ENCODE measurements at places on chromosomes 11 and 22.

- no peak for DNase-seq
Measured at GRCh38 chr11:14499178-14499559, 442 bp downstream of the COPB1 start.

DNA sequence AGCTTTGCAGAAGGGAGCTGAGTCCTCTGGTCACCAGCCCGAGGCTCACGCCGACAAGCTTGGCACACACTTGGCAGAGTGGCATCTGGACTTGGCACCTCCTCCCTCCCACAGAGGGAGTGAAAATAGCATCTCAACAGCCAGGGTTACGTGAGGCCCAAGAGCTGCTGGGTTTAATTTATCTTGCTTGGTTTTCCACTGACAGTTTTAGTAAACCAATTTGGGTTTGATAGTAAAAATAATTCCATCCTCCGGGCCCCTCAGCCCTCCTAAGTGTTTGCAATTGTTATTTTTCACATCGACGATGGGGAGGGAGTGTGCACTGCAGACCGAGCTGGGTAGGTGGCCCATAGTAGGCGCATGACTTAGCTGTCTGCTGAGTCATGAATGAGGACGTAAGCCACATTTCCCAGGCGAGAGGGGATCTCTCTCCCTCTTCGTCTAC, 107.6 kb upstream of the ASPHD2 start:
- DNase-seq = no peak

- DNase-seq = no peak
Measured at GRCh38 chr11:95435628-95436353, 204.8 kb upstream of the SESN3 start.

DNA sequence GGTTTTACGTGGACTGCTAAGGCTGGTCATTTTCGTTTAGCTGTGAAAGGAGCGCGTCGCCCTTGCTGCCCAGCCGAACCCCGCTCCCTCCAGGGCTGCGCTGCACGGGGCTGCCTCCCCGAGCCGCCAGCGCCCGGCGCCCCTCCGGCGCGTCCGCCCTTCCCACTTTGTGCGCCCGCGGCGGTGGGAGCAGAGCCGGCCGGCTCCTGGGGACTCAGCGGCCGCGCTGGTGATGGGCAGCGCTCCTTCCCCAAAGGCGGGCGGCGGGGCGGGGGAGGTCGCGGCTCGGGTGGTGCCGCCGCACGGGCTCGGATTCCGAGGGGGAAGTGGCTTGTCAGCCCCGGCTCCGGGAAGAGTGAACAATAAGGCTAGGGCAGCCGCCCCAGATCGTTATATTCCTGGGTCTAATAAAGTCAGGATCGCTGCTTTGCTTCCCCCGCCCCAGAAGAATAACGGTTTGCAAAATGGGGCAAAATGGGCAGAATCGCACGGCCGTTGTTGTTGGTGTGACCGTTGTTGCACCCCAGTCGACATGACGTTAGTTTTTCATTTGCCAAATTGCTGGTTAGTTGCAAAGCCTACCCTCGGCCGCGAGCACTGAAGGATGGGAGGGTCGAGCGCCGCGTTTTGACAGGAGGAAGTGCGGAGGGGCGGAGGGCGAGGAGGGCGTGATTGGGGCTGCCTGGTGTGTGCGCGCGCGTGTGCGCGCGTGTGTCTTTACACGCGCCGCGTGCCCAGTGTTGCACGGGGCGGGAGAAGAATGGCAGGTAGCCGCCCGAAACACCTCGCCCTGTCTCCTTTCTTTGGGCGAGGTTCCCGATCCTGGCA, 745 bp downstream of the NCAM1 start:
- DNase-seq = no peak

GRCh38 chr11:1410366-1411291, 20.9 kb downstream of the BRSK2 start:
- no peak for DNase-seq

DNA sequence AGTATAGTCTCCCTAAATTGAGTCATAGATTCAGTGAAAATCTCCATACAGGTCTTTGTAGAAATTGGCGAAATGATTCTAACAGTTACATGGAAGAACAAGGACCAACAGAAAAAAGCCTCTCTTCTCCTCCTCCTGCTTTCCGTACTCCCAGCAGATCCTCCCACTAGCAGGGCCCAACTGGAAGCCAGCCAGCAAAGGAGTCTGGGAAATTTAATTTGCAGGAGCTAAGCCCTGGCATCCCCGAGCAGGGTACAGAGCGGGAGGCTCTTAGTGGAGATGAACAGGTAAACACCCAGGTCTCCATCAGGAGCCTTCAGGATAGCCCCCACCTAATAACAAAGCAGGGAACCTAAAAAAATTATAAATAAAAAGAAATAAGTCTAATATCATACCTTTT, 1473.8 kb downstream of the TBC1D22A start:
- no peak for DNase-seq

DNA sequence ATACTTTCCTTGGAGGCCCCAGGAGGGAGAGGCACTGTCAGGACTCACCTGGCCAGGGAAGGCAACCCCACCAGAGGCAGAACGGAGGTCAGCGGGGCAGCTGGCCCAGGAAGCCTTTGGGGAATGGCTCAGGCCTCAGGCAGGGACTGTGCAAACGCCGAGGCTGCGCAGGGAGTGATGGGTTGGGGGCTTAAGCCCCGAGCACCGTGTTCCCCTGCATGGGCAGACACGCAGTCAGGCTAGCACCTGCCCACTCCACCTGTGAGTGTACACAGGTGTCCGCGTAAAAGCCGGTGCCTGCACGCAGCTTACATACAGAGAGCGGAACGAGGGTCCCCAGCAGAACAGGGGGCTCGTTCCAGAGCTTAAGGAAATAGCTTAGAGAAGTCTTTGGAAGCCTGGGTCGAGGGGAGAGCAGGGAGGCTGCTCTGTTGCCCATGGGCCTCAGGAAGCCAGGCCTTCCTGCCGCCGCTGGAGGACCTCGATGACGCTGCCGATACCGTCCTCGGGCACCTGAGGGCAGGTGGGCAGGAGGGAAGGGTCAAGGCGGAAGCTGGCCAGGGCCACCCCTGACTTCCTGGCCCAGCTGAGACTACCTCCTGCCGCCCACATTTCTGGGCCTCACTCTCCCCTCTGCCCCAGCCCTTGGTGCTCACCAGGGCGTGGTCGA, 4.0 kb downstream of the CASTOR1 start:
- no peak for DNase-seq

DNA sequence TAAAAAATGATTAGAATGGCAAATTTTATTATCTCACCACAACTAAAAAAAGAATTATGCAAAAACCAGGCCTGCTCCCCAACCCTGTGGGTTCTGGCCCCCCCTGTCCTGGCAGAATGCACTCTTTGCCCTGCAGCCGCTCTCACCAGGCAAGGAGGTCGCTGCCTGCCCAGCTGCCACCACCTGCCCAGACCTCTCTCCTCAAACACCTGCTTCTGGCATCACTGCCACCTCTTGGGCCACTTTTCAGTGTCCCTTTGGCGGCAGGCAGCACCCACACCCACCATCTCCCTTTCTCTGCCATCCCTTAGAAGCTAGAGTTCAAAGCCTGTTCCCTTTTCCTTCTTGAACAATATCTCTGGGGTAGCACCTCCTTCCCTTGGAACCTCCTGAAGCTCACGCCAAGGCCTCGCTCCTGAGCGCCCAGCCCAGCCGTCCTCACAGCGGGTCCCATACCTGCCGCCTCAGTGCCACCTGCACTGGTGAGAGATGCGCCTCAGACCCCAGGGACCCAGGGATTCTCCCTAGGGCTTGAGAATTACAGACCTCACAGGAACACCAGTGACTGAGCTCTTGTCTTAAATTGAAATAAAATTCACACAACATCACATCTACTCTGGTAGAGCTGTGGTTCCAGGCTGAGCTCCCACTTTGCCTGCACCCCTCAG, 44.6 kb downstream of the SGSM3 start:
- DNase-seq = no peak

- DNase-seq = no peak
Measured at GRCh38 chr11:61480261-61480993, 28.1 kb upstream of the LRRC10B start.

DNA sequence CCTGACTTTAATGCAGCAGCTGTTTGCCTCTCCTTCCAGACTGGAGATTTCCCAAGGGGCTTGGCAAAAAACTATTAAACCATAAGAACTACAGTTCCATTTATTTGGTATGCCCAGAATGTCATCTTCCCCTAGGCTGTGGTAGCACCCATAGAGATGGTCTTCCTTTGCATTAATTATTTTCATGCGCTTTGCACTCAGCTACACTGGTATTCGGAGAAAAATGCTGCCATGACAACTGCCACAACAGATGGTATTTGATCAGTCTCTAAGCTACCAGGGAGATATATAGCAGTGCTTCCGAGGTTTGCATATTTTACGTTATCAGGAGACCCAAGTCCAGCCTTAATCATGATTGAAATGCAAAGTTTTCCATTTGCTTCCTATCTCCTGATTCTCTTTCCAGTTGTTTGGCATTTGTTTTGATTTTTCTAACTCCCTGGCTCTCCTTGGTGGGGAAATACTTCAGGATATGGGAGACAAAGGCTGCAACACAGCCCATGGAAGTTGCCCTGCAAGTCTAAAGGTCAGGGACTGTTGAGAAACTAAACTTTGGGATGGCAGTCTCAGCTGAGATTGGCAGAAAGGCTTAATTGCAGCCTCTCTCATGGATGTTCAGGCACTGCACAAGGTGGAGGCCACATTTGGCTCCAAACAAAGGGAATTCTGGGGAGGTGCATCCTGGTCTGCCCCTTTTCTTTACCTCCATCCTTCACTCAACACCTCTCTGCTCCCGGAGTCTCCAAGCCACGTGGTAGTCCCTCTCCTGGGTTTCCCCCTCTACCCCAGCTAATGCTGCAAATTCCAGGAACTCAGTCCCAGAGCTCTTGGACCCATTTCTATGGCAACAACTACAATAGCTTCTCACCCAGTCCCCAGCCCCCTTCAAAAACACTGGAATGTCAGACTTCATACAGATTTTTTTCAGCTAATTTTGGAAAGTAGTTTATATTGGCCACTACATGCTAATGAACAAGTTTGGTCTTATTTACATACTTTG, 151.8 kb downstream of the NAV2 start:
- DNase-seq = no peak

GRCh38 chr11:21415606-21416005, 746.2 kb downstream of the NELL1 start:
- no peak for DNase-seq

GRCh38 chr11:34970033-34970432, 53.6 kb downstream of the PDHX start:
- no peak for DNase-seq

DNA sequence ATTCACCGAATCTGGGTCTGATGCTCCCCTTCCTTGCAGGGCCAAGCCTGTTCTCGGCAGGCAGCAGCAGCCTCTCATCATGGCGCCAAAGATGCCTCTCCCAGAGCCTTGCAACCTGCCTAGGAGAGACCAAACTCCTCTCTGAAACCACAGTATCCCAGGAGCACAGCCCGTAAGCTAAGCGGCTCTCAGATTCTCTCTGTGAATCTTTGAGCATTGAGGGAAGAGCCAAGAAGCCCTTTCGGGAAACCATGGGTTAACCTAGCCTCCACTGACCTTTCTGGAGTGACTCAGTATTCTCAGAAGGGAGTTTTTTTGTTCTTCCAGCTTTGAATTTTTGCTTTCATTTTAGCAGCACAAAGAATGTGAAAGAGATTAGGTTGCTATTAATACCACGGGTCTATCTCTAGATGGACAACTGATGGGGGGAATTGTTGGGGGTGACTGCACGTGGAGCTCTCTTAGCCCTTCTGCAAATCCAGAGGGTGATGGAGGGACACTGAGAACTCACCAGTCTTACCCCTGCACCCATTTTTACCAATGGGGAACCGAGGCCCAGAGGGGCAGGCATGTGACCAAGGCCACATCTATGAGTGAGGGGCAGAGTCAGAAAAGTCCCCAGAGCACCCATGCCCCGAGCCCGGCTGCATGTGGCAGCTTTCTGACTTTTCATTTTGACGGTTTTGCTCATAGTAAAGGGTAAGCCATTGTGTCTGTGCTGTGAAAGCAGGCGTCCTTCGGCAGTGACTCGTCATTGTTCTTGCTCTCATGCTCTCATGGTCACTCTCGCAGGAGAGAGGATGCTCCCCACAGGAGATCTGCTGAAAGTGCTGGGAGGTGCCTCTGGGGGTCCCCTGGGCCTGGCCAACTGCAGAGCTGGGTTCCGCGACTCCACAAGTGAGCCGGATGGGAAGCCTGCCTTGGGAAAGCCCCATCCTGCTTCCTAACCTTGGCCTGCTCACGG, 36.0 kb downstream of the IRAG1 start:
- no peak for DNase-seq

DNA sequence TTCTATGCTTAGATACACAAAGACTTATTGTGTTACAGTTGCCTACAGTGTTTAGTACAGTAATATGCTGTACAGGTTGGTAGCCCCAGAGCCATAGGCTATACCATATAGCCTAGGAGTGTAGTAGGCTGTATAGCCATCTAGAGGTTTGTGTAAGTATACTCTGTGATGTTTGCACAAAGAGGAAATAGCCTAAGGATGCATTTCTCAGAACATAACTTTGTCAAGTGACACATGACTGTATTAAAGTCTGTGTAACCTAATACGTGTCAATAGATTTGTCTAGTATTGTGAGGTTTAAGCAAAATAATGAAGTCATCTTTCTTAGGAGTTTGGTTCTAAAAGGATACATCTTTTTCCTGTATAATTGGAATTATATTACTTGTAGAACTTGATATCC, 5.5 kb downstream of the ZC3H12C start:
- DNase-seq = no peak

DNA sequence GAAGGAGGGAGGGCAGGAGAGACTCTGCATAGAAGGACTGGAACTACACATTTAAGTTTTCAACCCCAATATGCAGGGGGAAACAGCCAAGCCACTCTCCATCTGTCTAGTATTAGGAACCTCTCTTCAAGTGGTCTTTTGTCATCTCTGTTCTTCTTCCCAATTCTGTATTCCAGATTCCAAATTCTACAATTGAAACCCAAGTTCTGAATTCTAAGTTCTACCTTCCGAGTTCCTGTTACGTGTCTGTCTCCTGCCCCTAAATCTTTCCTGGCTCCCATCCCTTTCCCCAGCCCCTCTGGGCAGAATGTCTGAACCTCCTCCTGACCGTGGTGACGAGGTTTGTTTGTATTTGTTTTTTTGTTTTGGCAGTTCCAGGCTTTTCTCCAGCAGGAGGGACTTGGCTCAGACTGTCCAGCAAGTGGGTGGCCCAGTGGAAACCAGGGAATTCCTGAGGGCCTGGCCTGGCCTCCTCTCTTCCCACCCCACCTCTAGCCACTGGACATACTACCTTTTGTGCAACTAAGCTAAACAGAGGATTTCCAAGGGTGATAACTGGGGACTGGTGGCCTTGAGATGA, 1.6 kb upstream of the THOC5 start:
- no peak for DNase-seq

Measured in SW 1271 (cell line).